ENCODE measurements at places on chromosomes 4 and X.
A peak's percentile ranks its signal among the peaks of the same experiment; 100 is the strongest.

DNA sequence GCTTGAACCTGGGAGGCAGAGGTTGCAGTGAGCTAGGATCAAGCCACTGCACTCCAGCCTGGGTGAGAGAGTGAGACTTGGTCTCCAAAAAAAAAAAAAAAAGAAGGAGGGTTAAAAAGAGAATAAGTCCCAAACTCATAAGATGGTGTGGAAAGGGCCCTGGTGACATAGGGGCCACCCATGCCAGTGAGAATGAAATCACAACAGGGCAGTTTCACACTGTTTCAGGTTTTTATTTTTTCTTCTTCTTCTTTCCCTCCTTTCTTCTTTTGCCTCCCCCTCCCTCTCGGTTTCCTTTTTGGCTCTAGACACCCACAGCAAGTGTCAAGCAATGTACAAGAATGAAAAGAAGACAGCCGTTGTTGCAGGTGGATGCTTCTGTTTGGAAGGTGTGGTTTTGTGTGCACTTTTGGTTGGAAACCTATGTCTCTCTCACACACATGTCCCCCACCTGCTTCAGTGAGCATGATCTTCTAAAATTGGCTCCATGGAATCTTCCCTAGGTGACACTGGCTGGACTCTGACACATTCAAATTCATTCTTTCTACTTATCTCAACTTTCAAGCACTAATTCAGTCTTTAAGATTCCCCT is 14.4 kb upstream of the TLR8 start:
- no peak for DNase-seq

- no peak for DNase-seq
Observed at GRCh38 chr4:173138624-173139023, 30.0 kb upstream of the GALNT7 start.

- DNase-seq, result no peak
Observed at GRCh38 chr4:3207531-3208037, 41.4 kb upstream of the MSANTD1 start.

- no peak for DNase-seq
Observed at GRCh38 chr4:95693594-95693993, 144.8 kb upstream of the UNC5C start.

GRCh38 chr4:88659055-88659889 is 38.4 kb downstream of the NAP1L5 start:
- DNase-seq, result peak; percentile 1

- no peak for DNase-seq
Observed at GRCh38 chr4:181956512-181956911, 286.7 kb upstream of the TENM3 start.

GRCh38 chrX:66601522-66601921 is 37.4 kb downstream of the EDA2R start:
- DNase-seq, result no peak

GRCh38 chrX:155094468-155095061 is 23.3 kb downstream of the BRCC3 start:
- DNase-seq, result no peak

DNA sequence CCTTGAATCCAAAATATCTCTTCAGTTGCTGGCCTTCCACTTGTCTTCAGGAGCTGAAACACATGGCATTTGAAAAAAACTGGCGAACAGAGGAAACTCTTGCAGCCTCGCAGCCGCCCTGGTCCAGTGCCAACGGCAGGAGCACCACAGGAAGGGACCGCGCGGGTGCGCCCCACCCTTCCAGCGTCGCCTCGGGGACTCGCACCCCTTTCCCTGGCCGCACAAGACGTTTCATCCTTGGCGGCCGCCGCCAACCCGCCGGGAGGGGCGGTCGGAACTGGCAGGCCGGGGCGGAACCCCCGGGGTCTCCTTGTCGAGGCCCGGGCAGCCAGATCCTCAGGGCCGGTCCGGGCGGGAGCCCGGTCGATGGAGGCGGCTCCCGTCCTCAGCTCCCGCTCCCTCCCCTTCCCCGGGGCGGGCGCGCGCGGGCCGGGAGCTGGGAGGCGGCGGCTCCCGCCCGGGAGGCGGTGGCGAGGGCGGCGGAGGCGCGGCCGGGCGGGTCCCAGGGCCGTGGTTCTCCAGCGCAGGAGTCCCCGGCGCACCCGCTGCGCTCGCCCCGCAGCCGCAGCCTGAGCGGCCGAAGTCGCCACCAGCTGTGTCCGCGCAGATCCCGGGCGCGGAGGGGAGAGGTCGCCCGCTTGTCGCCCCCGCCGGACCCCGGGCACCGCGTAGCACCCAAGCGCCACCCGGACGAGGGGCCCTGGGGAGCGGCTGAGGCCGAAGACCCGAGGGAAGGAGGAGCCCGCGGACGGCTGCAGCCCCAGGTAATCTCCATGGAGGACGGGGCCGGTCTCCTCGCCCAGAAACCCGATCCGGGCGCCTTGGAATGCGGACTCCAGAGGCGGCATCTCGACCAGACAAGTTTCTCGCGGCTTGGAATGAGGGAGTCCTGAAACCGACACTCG is 886 bp upstream of the NDST3 start:
- no peak for DNase-seq

DNA sequence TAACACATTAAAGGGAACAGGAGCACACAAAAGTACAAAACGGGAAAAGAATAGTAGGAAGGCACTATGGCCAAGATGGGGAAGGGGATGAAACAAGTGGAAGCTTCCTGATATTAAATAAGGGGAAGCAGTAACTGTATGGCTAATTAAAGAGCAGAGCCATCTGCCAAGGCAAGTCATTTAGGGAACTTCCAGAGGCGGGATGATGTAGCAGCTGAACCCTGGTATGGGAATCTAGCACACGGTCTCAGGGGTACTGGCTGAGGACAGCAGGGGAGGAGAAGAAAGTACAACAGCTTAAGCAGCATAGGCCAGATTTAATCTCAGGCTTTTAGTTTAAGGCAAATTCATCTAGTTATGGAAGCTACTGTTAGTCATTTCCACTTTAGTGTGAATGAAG is 59.1 kb downstream of the IGFBP7 start:
- DNase-seq, result peak; percentile 12

DNA sequence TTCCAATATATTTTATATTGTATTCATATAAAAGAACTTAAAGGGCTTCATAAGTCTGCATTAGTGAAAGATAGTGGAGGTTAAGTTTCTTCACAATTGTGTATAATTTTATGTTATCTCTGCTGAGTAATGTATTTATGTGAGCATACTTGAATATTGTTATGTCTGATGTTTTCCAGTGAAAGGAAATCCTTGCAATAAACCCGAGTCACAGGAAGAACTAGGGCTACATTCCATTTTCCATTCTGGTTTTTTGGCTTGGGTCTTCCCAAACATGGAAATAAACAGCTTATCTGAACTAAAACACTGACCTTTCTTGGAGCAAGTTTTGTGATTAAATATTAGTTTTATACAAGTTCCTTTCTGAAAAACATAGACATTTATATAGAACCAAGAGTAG is 231.3 kb upstream of the GPRIN3 start:
- DNase-seq, result no peak

DNA sequence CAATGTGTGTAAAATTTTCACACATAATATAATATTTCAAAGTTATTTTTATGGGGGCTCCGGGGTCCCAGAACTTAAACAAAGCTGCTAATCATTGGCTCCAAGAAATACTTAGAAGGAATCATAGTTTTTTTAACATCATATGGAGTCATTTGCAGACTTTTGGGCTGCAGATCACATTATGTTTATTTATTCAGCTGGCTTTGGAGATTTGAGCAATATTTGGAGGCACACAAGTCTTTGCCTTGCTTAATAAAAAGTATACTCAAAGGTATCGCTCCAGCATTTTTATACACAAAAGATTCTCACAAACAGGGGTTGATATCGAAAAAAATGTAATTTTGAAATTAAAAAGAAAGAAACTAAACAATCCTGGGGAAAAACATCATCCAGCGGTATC is 382.5 kb upstream of the TENM3 start:
- DNase-seq, result no peak

DNA sequence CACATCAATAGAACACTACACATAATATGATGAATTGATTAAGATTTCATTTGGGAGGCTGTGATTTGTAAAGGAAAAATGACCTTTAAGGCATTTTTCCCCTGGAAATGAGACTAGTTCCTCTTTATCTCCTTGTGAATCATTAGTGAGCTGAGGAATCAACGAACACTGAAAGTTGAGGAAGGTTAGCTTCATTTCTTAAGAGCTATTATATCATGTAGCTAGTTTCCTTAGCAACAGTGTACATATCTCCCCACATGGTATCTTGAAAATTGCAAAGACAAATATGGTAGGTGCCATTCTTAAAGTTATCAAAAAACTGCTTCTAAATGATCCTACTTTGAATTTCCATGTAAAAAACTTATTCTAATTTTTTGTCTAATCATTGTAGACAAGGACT is 127.5 kb upstream of the NRK start:
- DNase-seq, result no peak

GRCh38 chr4:115664285-115664684 is 550.9 kb upstream of the NDST4 start:
- DNase-seq, result no peak

GRCh38 chr4:15963001-15963451 is at the start of gene FGFBP2:
FGFBP2 (minus strand) TSS chr4:15963175; CDS start chr4:15963129, 46 bp downstream.
- no peak for DNase-seq

DNA sequence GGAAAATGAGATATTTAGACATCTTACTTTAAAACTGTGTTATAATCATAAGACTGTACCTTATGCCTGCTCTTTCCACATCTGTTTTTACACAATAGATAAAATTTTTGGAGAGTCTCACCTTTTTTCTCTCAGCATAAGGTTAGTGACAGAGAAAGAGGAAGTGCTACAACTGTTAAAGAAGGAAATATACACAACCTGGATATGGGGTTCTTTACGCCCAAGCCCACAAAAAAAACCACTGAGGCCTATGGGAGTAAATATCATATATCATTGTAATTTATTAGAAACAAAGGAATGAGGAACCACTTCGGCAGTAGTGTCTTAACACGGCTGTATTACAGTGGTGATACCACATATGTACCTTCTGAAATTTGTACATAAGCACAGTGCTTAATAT is 265.9 kb upstream of the GK2 start:
- DNase-seq, result no peak

DNA sequence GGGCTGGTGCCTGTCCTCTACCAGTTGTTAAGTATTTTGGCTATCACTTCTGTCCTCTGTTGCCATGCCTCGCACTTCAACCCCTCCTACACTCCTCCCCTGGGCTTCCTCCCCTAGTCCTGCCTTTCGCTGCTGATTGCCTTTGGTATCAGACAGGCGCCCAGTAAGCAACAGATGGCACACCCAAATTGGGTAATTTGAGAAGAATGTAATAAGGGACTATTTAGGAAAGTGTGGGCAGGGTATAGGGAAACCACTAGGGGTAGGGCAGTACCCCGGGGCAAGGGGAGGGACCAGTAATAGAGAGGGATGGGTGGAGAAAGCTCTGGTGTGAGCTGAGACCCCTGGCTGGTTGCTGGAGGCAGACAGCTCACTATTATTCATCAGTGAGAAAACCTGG is 172.7 kb upstream of the USP9X start:
- DNase-seq, result peak; percentile 99

GRCh38 chr4:122539861-122540465 is 80.9 kb downstream of the IL21 start:
- DNase-seq, result no peak

- DNase-seq, result no peak
Observed at GRCh38 chr4:30716681-30717207, 3.4 kb upstream of the PCDH7 start.

DNA sequence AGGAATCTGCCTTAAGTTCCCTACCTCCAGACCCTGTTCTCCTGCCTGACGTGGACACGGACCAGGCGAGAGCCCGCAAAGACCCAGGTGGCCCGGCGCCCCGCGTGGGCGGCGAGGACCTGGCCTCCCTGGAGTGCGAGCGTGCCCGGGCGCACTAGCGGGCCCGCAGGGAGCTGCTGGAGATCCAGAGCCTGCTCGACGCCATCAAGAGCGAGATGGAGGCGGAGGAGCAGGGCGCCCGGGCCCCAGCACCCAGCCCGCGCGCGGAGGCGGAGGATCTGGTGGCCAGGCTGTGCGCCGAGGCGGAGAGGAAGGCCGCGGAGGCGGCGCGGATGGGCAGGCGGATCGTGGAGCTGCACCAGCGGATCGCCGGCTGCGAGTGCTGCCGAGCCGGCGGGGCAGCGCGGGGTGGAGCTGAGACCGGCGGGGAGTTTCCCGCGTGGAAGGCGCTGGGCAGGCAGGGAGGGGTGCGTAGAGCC is 18.2 kb downstream of the MRFAP1 start:
- no peak for DNase-seq

- no peak for DNase-seq
Observed at GRCh38 chrX:133911825-133912495, 73.4 kb downstream of the GPC3 start.

DNA sequence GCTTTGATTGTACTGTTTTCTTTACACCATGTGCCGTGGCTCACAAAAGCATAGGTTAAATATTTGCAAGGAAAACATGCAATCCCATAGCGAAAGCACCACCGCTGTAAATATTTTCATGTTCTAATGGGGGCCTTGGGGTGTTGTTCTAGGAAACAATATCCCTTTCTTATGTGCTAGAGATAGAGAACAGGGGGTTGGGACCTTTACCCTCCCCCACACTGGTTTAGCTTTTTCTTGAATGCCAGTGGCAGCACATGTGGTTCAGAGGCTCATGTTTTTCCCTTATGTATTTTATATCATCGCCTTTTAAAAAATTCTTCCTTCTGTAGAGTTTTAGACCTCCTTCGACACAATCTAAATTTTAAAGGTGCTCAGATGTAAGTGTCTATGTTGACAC is 422.6 kb upstream of the TENM3 start:
- no peak for DNase-seq

DNA sequence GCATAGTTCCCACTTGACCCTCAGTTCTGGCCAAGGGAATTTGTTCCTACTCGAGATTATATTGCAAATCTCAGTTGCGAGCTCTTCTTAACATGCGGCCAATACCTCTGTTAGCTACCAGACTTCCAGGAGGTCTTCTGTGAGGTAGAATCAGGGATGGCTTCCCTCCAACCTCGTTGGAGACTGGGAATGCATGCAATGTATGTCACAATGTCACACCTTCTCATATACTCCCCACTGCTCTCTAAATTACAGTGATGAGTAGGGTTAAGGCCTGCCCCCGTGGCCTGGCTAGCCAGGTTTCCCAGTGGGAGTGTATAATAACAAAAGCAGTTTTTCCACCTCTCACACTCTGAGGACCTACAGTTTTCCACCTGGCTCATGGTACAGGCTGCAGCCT is 1962.5 kb downstream of the ARAP2 start:
- DNase-seq, result no peak

- no peak for DNase-seq
Observed at GRCh38 chr4:184056877-184057276, 151.8 kb downstream of the STOX2 start.

GRCh38 chrX:74382613-74383012 is 38.7 kb upstream of the SLC16A2 start:
- peak; percentile 38 for DNase-seq

DNA sequence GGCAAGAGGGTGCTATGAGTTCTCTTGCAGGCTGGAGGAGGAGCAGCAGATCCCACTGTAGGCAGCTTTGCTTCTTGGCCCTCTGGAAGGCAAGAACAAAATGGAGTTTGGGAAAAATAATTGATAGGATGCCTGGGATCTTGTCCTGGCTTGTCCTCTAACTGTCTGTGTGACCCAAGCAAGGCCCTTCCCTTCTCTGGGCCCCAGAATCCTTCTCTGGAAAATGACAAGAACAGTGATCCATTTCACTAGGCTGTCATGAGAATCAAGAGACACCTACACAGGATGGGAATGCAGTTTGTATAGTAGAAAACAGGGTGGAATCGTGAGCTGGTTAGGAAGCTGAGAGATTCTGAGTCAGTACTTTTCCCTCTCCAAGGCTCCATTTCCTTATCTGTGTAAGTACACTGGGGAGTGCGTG is 133.3 kb downstream of the PJA1 start:
- DNase-seq, result no peak
